ENCODE measurements at places on chromosomes 12 and 14.
A peak's percentile ranks its signal among the peaks of the same experiment; 100 is the strongest.

GRCh38 chr14:101812071-101812470 is 50.6 kb downstream of the PPP2R5C start:
- DNase-seq = no peak

DNA sequence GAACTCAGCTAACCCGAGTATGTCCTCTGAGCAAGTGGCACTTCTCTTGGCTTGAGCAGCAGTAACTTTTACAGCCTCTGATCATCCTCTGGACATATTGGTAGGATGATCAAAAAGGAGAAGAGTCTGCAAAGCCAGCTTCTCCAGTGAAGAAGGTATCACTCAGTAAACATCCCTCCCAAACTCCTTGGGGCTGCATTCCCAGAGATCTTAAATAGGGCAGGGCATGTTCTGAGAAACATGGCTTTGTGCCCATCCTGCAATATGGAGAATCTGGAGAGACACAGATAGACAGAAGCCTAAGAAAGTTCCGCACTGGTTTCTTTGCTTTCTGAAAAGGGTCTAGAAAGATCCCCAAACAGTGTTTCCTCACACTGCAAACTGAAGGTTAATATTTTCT is 65.4 kb downstream of the RBM19 start:
- no peak for DNase-seq

DNA sequence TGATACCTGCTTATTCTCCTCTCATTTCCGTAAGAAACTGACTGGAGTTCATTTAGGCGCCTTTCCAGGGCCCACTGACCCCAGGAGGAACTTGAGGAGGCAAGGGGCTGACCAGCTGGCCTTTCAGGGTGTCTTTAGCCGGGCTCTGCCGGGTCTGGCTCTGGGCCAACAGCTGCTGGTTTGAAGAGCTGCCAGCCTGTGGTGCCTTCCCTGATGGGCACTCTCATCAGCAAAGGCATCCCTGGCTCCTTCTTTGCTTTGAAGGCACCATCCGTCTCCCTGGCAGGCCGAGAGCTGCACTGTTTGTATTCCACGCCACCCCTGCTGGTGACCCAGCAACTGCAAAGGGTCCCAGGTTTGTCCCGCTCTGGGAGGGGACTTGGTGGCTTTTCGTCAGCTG is 42.0 kb downstream of the IQSEC3 start:
- DNase-seq = no peak

- no peak for DNase-seq
Observed at GRCh38 chr14:38838979-38839323, 264.1 kb downstream of the SEC23A start.

- no peak for DNase-seq
Observed at GRCh38 chr12:25352083-25352918, 101.6 kb upstream of the KRAS start.

GRCh38 chr12:2678426-2678825 is 116.3 kb upstream of the FKBP4 start:
- DNase-seq = no peak

DNA sequence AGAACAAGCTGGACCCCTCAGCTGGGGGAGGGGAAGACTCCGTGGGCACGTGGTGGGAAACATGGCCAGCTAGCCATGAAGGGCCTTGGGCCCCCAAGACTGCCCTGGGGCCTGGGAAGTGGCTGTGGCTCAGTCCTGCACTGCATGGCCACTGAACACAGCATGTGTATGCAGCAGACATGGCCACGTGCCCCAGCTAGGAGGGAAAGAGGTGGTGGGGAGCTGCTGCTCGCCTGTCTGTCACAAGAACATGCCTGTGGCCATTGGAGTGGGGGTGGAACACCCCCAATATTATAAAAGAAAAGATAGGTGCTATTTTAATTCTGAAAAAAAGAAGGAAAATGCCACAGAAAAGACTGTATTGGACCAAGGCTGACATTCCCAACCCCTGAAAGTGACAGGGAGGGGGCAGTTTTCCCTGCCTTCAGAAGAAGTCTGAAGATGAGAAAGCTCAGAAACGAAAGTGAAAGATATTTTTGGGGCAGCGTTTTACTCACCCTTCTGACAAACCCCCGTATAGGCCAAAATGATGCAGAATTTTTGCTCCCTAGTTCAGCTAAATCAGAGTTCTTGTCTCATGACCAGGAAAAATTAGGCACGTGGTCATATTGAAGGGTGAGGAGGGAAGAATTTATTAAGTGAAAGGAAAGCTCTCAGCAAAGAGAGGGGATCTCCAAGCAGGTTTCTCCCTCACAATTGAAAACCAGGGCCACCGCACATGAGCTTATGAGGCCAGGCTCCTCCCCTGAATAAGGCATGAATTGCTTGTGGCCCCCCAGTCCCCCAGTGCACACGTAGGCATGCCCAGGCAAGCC is 35.2 kb upstream of the PCNX1 start:
- DNase-seq = no peak

DNA sequence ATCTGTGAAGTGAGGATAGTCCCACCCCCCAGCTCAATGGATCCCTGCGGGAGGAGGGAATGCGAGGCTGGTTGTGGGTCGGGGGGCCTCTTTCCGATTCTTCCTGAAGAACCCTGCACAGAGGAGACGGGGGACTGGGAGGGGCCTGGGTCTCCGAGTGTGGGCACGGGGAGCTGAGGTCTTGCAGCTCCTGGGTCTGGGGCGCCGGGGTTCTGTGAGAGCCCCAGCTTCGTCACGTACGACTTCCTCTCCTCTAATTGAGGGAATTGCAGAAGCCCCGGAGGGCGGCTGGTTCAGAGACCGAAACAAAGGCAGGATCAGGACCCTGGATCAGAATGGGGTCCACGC is 66.6 kb downstream of the DIO3 start:
- no peak for DNase-seq

- DNase-seq = no peak
Observed at GRCh38 chr12:16587514-16587913, 18.4 kb downstream of the LMO3 start.

DNA sequence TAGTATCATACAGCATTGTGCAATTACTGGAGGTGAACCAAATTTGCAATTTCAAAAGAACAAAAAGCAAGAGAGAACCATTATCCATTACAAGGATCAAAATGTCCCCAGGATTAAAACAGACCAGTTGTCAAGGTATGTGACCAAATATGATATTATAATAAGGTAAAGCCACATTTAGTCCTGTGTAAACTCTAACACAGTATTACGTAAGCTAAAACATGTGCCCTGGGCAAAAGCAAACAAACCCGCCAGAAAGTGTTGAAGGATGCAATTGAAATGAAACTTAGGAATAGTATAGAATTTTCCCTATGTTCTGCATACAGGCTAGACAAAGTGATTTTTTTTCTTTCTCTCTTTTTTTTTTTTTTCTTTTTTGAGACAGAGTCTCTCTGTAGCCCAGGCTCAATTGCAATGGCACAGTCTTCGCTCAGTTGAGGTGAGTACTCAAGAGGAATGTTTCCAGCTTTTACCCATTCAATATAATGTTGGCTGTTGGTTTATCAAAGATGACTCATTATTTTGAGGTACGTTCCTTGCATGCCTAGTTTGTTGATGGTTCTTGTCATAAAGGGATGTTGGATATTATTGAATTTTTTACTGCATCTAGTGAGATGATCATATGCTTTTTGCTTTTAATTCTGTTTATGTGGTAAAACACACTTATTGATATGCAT is 137.1 kb upstream of the FOXG1 start:
- DNase-seq = no peak

GRCh38 chr14:100558226-100558625 is 29.0 kb downstream of the BEGAIN start:
- no peak for DNase-seq

- DNase-seq = no peak
Observed at GRCh38 chr12:22477166-22477893, 67.0 kb downstream of the C2CD5 start.

DNA sequence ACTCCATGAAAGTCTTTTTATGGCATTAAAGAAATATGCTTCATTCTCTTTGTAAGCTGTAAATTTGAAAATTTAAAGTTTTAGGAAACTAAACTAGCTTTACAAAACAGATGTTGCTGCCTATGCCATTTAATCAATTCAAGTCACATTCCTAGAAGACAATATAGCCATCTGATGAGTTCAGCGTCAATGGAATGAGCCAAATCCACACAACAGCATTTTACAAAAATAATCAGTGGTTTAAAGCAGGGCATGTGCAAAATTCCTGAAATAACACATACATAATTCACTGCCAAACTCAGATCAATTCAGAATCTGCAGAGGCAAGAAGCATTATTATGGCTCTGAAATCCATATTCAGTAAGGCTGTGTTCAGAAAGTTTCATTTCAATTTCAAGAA is 75.6 kb downstream of the MED13L start:
- DNase-seq = no peak

GRCh38 chr12:124954771-124955170 is 34.2 kb downstream of the DHX37 start:
- no peak for DNase-seq

DNA sequence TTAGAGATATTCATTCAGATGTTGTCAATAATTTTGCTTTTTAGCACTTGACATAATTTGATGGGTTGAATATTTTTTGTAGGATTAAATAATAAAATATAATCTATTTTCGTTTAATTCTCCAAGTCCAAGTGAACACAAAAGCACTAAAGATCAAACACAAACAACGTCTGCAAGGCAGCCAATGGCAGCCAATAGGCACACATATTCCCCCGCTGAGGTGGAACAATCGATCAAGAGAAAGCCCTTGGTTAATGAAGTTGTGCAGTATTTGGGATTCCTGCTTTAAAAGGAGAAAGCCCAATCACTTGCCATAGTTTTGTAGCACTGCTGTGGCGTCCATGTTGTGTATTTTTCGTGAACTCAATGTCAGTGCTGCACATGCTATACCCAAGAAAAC is 1.5 kb downstream of the DHRS7 start:
- no peak for DNase-seq

DNA sequence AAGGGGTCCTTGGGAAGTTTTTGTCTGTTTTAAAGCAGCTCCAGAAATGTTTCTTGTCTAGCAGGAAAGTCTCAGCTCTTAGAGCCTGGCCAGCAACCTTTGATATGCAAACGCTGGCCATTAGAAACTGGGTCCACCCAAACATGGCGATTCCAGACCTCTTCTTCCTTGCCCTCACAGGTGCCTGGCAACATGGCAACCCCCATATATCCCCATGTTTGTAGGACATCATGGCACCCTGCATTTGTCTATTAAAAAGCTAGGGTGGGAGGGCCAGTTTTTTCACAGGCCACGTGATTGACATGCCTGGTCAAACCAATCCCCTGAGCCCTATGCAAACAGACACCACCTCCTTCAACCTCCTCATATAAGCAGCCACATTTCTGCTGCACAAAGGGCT is 848.7 kb upstream of the FOXG1 start:
- no peak for DNase-seq

DNA sequence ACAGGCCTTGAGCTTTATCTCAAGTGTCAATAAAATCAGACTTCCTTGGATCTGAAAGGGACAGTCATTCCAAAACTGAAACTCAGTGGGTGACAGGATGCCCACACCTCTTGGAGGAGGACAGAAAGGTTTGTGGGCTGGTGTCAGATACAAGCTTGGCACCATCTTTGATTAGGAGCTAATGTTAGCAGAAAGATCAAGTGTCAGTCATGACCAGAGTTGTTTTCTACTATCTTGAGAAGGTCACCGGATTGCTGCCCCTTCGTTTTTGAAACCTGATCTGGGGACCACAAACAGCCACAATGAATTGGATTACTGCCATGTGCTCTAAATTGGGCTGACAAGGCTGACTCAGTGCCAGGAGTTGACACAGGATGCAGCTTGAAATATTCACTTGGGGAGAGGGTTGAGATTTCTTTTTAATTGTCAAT is 88.3 kb downstream of the OTOGL start:
- no peak for DNase-seq

- DNase-seq = no peak
Observed at GRCh38 chr14:25837551-25837965, 760.3 kb downstream of the NOVA1 start.

DNA sequence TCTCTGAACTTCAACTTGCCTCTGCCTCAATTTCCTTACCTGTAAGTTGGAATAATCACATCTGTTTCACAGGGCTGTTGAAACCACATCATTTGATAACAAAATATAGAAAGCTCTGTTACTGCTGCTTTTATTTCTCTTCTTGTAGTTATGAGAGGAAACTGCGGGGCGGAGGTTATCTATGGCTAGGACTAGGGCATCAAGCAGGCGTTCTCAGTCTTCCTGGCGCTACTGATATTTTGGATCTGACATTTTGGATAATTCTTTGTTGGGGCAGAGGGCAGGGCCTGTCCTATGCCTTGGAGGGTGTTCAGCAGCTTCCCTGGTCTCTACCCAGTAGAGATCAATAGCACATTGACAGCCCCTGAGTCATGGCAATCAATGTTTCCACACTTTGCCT is 3.9 kb downstream of the P3H3 start:
- DNase-seq = no peak

DNA sequence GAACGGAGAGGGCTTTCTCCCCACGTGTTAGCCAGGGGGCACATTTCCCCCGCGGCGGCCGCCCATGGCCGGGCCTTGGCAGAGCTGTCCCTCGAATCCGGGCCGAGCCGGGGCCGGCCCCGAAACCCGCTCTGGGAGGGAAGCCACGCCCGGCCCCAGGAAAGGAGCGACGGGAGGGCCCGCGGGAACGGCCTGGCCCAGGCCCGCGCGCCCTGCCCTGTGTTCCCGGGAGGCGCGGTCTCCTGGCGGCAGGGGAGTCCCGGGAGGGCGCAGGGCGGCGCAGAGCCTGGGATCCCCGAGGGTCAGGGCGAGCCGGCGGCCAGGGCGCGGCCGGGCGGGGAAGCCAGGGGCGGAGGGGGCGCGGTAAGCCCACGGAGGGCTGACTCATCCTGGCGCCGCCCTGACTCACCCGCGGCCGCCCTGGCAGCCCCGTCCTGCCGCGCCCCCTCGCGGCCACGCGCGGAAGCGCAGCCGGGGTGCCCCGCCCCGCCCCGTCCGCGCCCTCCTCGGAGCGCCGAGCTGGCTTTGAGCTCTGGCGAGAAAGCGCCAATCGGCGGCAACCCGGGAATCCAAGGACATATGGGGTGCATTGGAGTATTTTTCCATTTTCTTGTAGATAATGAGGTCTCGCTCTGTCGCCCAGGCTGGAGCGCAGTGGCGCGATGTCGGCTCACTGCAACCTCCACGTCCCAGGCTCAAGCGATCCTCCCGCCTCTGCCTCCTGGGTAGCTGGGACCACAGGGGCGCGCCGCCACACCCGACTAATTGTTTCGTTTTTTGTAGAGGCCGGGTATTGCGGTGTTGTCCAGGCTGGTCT is 31.8 kb upstream of the PLEKHG6 start:
- peak; percentile 59 for DNase-seq

- no peak for DNase-seq
Observed at GRCh38 chr12:62640910-62641448, 174.4 kb downstream of the MON2 start.

All from stimulated activated CD4-positive, alpha-beta T cell treated with anti-CD3 and anti-CD28 coated beads, Interleukin-1b, Interleukin-23, amount 100 ng/mL, for 1 hour (primary cell).